ENCODE measurements at places on chromosomes 5 and 9.

DNA sequence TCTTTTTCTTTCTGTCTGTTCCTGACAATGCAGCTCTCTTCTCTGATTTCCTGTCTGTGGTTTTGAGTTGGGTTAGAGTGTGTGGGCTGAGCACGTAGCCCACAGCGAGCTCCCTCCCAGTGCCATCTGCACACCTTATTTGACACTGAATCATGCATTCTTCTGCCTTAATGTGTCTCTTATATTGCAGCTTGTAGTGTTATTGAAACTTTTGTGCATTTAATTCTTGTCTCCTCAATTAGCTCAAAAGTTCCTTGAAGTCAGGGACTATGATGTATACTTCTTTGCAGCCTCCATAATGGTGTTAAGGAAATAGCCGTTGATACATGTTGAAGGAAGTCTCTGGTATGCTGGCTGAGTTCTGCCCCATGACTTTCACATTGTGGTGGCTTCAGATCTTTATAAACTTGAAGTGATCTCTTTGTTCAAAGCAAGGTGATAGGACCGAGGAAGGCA is 576.2 kb upstream of the CLINT1 start:
- peak; percentile 70 for DNase-seq

DNA sequence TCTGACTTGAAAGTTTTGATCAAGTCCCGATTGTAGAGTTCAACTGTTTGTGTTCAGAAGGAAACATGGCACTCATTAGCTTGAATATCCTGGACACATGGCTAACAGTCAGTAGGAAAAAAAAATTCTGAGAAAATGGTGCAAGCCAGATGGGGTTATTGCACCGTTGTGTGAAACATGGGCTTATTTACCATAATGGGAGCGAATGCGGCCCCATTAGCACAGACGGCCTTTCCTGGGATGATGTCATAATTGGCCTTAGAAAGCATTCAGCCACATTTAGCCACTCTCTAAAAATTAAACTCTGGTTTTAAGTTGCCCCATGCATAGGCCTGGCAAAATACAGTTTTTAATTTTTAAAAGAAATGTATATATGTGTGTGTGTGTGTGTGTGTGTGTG is 112.1 kb downstream of the IRX2 start:
- no peak for DNase-seq

DNA sequence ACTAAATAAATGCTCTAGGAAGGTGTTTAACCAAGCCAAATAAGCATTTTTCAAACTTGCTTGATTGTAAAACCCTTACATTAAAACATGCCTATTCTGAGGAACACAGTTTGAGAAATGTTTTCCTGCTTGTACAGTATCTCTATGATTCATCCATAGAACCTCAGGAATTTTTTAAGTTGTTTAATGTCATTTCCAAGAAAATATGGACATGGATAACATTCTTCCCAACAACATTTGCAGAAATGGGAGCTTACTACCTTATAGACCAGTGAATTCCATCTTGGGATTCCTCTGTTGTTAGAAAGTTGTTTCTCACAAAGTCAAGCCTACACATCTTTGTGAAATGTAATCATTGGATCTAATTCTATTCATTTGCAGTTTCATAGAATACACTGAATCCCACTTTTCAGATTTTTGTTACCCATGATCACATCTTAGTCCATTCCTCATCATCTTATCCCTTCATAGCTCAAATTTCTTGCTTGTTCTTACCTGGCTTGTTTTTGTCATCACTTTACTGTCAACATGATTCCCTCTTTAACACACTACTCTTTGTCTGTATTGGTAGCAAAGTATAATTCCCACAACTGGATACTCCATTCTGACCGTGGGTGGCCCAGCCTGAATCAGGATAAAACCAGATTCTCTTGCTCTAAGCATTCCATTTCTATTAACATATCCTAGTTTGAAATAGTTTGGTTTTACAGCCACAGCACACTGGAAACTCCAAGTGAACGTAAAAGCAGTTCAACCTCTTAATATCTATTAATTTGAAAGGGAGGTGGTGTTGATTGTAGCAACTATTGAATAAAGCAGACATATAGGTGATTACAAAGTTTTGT is 49.4 kb upstream of the PAPPA start:
- DNase-seq = peak; percentile 48

GRCh38 chr9:128296340-128297220 is 20.5 kb downstream of the SWI5 start:
- no peak for DNase-seq

DNA sequence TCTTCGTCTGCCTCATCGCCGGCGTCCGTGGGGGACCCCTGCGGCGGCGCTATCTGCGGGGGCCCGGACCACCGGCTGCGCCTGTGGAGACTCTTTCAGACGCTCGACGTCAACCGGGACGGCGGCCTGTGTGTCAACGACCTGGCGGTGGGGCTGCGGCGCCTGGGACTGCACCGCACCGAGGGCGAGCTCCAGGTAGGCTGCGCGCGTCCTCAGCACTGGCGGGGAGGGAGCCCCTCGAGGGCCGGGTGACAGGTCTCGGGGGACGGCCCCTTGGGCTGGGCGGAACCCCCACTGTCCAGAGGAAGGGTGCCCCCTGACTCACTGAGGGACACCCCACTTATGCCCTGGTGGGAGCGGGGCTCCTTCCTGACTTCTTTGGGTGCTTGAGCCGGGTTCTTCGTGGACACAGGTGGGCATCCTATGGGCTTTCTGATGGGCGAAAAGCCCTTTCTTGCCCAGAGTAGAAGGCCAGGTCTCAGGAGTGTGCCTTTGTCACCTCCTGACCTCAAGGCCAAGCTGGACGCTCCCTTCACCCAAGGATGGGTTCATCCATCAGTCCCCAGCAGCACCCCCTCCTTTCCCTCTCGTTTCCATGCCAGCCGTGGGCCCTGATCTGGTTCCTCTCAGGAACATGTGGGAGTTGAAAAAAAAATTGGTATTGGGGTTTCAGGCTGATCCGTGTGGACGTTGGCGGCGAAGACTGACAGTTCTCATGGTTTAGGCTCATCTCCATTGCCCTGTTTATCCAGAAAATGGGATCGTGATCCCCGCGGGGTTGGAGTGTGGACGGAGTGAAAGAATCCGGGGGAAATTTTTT is 564 bp downstream of the SLC25A25 start:
- DNase-seq = no peak

DNA sequence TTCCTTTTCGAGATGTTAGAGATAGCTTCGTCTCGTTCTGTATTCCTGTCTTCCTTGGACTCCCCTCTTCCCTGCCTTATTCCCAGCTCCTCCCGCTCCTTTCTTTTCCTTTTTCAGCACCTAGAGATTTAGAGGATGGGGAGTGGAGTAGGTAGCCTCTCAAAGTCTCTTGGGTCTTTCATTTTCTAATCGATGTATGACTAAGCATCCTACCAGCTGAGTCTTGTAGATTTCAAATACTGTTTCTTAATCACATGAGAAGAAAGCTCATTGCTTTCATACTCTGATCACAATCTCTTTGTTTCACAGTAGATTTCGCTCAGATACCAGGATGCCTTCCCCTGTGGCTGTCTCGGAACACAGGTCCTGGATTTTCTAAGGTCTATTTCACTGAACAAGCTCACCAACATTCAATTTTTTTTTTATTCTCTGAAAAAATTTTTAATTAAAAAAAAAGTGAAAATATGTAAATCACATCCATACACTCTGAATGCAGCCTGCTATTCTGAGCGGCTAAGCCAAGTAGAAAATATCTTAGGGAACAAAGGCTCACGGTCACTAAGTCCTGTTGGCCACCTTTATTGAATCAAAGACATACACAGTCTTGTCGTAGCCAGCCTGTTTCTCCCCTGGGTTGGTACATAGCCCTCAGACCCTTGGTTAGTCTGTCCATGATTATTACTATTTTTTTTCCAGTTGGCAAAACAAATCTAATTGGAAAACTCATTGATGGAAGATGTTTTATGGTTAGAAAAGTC is 413.8 kb downstream of the KDM4C start:
- DNase-seq = no peak

- no peak for DNase-seq
These were observed 1.2 kb downstream of the PRRT1B start for GRCh38 chr9:131546336-131547084.

All from mammary epithelial cell (primary cell).